ENCODE measurements at places on chromosomes 2 and 18.
A peak's percentile ranks its signal among the peaks of the same experiment; 100 is the strongest.

DNA sequence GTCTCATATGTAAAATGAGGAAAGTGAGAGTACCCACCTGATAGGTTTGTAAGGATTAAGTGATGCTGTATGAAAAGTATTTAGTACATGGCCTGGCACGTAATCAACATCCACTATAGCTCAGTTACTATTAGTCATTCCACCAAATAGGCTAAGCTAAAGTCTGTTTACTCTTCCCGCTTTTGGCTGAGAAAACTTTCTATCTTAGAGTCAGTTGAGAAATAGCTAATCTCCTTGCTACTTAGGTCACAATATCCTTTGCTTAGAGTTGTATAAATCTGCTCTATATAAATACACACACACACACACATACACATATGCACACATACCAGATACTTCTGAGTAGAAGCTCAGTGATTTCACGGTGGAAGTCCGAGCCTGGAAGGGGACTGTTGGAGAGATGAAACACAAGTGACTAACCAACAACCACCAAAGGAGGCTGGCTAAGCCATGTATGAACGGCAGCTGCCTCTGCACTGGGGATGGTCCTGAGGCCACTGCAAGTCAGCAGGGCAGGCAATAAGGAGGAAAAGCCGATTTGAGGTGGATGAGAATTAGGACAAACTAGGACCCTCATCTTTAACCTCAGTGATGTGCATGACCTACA, 104.6 kb upstream of the EPHA4 start:
- no peak overlapping the region for H3K27ac ChIP-seq
- H3K36me3 ChIP-seq = no peaks in the 10 kb centered on the region
- no peak for DNase-seq
- H3K27me3 ChIP-seq = no peaks in the 10 kb centered on the region
- H3K4me3 ChIP-seq = no peak overlapping the region

DNA sequence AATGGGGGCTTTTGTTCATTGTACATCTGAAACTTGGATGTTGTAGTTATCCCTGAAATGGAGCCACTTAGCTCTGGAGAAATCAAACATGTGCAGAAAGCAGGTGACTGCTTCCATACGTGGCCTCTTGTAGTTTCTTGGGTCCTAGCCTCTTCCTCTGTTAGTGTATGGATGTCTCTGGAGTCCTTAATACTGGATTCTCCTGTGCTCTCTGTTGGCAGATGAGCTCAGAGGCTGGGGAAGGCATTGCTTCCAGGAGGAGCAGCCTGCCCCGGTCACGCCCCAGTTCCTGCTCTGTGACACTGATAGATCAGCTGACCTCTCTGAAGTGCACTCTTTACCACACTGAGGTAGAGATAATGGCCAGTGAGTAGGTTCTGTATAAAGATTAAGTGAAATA, 176.2 kb downstream of the LDLRAD4 start:
- no peaks in the 10 kb centered on the region for H3K36me3 ChIP-seq
- no peak overlapping the region for H3K4me3 ChIP-seq
- H3K27ac ChIP-seq = no peak overlapping the region
- no peaks in the 10 kb centered on the region for H3K27me3 ChIP-seq
- H3K4me1 ChIP-seq = no peaks in the 10 kb centered on the region

GRCh38 chr2:42047488-42048298, at the start of gene PKDCC:
PKDCC (plus strand) TSS chr2:42048021; CDS start chr2:42048200, 179 bp downstream.
- peak within 1 kb of the TSS; percentile 48 for H3K4me3 ChIP-seq
- no peaks in the 10 kb centered on the region for H3K36me3 ChIP-seq
- DNase-seq = no peak
- H3K27ac ChIP-seq = no peak within 1 kb of the TSS
- H3K4me1 ChIP-seq = peaks cover 11% of the 10 kb centered on the region

DNA sequence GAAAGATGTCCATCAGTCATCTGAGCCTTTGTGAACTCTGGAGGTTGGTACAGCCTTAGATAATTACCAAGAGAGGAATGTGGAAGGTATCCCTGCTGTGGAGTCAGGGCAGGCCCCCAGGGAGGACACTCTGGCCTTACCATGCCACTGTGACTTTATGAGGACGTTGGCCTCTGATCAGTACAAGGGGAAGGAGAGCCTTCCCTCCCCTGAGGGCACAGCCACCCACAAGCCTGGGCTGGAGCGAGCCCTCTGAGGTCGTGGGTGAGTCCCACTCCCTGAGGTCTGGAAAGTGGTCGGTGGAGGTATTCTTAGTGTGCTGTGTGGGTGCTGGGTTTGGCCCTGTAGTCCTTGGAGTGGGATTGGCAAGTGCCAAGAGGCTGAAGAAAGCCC, 91.6 kb downstream of the STPG4 start:
- H3K36me3 ChIP-seq = no peaks in the 10 kb centered on the region
- 0 out of 2 replicates have a peak, but pooled peaks cover 2% of the 10 kb centered on the region for H3K4me1 ChIP-seq
- H3K27ac ChIP-seq = no peak overlapping the region
- H3K4me3 ChIP-seq = no peak overlapping the region

DNA sequence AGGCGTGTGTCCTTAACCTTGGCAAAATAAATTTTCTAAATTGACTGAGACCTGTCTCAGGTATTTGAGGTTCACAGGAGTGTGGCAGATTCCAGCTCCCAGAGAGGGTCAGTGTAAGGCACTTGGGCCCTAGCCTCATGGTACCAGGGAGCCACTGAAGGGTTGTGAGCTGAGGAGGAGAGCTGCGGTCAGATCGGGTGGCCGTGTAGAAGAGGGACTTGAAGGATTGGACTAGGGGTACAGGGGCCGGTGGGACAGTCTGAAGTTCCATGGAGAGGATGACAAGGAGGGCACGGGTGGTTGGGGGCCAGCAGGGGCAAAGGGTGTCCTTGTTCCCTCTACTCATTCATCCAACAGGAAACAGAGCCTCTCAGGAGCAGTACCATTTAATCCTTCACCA, 327.0 kb upstream of the HS6ST1 start:
- H3K27me3 ChIP-seq = no peaks in the 10 kb centered on the region
- peaks cover 14% of the 10 kb centered on the region for H3K4me1 ChIP-seq
- no peak for DNase-seq
- peak overlapping the region; percentile 90 for H3K27ac ChIP-seq

GRCh38 chr2:18368008-18368407, 192.4 kb downstream of the RDH14 start:
- no peaks in the 10 kb centered on the region for H3K4me1 ChIP-seq
- H3K27me3 ChIP-seq = no peaks in the 10 kb centered on the region
- H3K27ac ChIP-seq = no peak overlapping the region

DNA sequence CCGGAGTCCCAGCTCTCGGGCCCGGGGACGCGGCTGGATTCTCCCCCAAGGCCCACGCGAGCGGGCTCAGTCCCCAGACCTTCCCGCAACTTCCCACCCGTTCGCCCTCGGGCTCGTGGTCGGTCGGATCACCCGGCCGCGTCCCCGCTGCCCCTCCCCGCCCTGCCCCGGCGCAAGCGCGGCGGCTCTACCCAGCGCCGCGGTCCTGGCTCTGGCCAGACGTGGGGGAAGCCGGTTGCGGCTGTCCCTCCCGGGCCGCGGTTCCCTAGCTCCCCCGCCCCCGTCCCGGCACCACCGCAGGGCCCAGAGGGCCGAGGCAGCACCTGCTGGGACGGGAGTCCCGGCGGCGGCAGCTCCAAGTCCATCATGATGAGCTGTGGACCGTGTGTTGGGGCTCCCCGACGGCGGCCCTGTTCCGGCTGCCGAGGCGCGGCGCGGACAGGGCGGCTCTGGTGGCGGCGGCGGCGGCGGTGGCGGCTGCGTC, 276 bp downstream of the NFE2L2 start:
- no peaks in the 10 kb centered on the region for H3K36me3 ChIP-seq
- no peak overlapping the region for H3K27ac ChIP-seq
- H3K4me3 ChIP-seq = peak overlapping the region; percentile 94
- DNase-seq = no peak
- no peaks in the 10 kb centered on the region for H3K4me1 ChIP-seq

DNA sequence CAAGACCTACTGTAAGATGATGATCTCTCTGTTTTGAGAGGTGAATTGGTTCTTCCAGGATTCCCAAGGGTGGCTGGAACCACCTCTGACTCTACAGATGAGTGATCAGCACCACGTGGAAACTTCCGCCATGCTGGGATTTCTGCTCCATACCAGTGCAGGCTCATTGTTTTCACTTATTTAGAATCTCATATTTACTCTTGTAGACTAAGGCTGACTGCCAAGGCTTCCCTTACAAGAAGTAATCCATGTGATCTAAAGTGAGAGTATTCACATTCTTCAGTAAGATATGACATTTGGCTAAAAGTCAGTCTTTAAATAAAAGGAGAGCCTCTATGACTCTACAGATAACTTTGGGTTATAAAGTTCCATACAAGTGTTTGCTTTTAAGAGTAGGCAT, 322.9 kb upstream of the RAB12 start:
- no peaks in the 10 kb centered on the region for H3K36me3 ChIP-seq
- no peaks in the 10 kb centered on the region for H3K4me1 ChIP-seq
- no peak overlapping the region for H3K4me3 ChIP-seq
- H3K27ac ChIP-seq = no peak overlapping the region
- no peak for DNase-seq
- no peaks in the 10 kb centered on the region for H3K27me3 ChIP-seq

All from iPS DF 6.9 (cell line).